Activated naive CD4-positive, alpha-beta T cell treated with anti-CD3 and anti-CD28 coated beads, Interleukin-2, amount 50 U/mL, for 72 hours (primary cell): ENCODE measurements at places on chromosomes 11 and 22. TPM values are rescaled to one million over a fixed set of nuclear protein-coding genes. Genes with fewer than 3 reads are reported as not detected.

- DNase-seq = no peak
Observed at GRCh38 chr11:36372101-36372771, 76.1 kb downstream of the PRR5L start.

DNA sequence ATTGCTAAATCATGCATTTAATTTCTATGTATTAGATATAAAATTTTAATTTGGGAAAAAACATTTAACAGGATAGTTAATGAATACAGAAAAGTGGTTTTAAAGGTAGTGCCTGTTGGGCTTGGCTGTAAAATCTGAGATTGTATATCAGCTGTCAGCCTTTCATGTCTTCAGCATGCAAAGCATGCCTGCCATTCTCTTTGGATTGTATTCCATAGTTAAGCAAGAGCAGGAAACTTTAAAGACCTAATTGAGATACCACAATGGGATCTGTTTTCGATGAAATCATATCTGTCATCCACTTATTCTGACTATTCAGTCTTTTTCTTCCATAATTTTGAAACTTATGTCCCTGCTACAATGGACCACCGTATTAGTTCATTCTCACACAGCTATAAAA lies 451.0 kb upstream of the DDI1 start:
- DNase-seq = no peak

DNA sequence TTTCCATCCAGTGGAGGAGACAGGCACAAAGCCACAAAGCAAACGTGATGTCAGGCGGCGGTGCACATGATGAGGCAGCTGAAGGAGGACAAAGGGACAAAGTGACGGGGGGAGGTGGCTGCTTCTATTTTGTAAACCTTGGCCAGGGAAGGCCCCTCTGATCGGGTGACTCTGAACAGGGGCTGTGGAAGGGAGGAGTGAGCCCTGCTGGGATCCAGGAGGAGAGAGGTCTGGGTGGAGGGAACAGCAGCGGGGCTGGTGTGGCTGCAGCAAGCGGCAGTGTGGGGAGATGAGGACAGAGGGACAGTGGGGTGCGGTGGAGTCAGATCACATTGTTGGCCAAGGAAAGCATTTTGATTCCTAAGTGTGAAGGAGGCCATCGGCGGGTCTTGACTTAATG lies 36.7 kb downstream of the SHISAL1 start:
- no peak for DNase-seq

DNA sequence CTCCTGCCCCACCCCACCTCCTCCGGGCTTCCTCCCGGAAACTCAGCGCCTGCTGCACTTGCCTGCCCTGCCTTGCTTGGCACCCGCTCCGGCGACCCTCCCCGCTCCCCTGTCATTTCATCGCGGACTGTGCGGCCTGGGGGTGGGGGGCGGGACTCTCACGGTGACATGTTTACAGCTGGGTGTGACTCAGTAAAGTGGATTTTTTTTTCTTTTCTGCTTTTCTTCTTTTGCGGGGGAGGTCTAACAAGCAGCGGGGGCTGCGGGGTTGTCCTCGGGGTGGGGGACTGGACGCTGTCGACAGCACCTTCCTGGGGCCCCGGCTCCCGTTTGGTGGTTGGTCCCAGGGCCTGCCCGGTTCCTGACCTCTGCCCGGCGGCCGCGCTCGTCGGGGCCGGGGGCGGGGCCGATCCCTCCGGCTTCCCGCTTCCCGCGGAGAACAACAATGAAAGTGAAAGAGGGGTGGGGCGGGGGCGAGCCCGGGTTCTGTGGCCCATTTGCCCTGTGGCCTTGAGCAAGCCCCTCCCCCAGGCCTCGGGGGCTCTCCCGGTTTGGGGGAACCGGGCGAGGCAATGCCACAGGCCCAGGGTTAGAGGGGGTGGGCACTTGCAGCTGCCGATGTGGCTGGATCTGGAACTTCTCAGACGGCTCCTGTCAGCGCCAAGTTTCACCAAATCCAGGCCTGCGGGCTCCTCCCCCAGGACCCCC lies 975 bp upstream of the MDK start:
- peak; percentile 55 for DNase-seq

GRCh38 chr11:1238767-1239595 lies 16.1 kb downstream of the MUC5B start:
- DNase-seq = no peak

The HEPHL1 gene
- total RNA-seq = not detected

GRCh38 chr11:10931761-10932670 lies 74.2 kb upstream of the ZBED5 start:
- no peak for DNase-seq

DNA sequence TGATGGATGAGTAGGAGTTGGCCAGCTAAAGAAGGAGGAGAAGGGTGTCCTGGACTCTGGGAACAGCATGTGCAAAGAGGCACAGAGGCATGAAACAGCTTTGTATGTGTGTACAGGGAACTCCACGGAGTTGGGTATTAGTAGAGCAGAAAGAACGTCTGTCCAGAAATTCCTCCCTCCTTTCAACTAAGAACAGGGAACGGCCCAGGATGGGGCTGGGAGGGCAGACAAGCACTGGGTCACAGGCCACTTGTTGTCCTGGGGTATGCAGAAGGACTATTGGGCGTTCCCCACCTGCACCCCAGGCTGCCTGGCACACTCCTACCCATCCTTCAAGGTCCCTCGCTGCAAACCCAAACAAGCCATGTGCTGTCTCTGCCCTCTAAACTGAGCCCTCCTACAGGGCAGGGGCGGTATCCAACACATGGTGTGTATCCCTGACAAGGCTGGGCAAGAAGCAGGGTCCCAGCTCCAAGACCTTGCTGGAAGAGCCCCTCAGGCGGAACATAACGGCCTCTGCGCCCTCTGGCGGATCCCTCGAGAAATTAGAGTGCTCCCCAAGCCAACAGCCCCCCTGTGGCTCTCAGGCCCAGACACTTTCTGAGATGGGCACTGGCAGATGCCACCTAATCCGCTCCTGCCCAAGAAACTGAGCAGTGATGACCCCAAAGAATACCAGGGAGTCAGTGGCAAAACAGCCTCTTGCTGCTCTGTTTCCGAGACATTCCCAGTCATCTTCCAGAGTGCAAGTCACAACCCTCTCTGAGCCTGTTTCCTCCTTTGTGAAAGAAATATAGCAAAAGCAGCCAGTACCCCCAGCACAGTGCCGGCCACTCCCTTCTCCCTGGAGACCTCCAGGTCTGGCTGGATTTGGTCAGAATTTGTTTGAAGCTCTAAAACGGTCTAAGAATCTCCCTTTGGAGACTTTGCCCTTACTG lies 1.6 kb upstream of the ELFN2 start:
- no peak for DNase-seq
